Islet precursor cell (in vitro differentiated cells): ENCODE measurements at places on chromosomes 7 and 10.

DNA sequence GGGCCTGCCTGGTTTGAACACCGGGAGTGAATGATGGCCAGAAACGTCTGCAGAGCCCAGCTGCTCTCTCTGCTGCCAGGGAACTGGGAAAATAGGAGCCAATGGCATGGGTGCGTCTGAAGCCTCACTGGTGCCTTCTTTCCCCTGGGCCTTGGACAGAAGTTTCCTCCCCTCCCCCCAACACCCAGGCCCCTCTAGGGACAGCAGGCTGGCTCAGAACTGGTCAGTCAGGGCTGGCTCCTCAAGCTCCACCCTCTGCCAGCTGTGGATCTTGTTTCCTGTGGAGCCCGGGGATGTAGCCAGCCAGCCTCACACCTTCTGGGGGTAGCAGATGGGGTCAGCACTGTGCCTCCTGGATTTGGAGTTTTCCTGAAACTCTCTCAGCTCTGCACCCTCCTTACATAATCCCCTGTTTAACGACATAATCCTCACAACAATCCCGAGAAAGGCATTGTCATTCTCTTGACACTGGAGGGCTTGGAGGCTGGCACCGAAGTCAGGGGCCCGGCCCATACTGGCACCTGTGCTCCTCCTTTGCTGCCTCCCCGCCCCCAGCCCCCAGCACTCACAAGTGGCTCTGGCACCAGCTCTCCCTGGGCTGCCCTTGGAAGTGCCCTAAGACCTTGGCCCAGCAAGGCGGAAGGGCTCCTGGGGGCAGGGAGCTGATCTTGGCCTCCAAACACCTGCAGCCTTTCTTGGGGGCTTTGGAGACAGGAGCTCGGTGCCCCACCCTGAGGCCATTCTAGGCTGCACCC, 5.7 kb downstream of the LDB3 start:
- DNase-seq, result peak; percentile 65

DNA sequence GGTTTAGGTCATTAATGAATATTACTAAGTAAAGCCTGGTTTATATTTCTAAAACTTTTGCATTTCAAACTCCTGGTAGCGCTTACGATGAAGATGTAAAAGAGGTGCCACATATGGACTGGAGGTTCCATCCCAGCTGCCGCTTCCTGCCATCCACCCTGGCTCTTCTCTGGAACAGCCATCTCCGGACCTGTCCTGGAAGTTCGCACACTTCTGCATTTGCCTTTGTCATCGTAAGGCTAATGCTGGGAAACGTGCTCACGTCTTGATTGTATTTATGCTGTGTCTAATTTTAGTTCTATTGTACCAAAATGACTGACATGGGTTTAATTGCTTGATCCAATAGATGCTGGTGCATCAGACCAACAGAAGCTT, 103.1 kb downstream of the HIPK2 start:
- DNase-seq, result no peak

GRCh38 chr10:21441625-21442024, 83.9 kb downstream of the SKIDA1 start:
- no peak for DNase-seq

DNA sequence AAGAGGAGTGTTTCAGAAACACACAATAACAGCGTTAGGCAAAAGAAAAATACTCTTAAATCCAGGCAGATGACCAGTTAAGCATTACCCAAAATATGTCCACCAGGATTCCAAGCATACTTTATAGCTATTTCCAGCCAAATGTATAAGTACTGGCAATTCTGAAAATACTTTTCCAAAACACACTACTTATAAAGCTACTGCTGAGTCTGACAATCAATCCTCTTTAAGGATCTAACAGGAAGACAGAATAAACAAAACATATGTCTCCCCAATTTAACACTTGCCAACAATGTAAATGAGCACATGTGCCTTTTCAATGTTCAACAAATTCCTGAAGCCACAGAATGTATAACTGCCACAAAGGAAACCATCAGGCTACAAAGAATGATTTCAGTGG, 370.9 kb downstream of the SORCS1 start:
- no peak for DNase-seq

GRCh38 chr7:98229991-98230745, 18.9 kb downstream of the BHLHA15 start:
- DNase-seq, result no peak

DNA sequence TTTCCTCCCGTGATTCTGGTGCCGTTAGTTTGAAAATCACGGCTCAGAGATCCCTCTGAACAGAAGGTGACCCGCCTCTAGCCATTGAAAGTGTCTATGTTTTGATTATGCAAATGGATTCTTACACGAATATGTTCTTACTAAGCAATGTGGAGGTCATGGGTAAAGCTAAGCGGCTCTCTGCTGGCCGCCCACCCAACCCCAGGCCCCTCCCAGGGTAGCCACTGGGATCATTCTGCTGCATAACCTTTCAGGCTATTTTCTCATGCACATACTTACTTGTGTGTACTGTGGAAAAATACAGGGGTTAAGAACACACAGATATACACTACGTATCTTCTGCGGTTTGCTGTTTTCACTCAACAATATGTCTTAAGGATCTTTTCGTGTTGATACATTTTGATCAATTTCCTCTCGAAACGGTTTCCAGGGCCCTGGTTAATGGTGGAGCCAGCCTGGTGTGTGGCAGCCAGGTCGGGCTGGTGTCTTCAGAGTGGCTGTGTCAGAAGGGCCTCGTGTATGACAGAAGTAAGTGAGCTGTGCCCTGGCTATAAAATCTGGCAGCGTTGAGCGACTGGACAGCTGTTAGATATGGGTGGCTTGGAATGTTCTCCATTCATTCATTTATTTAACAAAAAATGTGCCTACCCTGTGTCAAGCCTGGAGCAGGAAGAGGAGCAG, 29.9 kb downstream of the ZNF783 start:
- DNase-seq, result no peak

- DNase-seq, result no peak
These were observed 40.8 kb downstream of the EPDR1 start for GRCh38 chr7:37961251-37961650.

DNA sequence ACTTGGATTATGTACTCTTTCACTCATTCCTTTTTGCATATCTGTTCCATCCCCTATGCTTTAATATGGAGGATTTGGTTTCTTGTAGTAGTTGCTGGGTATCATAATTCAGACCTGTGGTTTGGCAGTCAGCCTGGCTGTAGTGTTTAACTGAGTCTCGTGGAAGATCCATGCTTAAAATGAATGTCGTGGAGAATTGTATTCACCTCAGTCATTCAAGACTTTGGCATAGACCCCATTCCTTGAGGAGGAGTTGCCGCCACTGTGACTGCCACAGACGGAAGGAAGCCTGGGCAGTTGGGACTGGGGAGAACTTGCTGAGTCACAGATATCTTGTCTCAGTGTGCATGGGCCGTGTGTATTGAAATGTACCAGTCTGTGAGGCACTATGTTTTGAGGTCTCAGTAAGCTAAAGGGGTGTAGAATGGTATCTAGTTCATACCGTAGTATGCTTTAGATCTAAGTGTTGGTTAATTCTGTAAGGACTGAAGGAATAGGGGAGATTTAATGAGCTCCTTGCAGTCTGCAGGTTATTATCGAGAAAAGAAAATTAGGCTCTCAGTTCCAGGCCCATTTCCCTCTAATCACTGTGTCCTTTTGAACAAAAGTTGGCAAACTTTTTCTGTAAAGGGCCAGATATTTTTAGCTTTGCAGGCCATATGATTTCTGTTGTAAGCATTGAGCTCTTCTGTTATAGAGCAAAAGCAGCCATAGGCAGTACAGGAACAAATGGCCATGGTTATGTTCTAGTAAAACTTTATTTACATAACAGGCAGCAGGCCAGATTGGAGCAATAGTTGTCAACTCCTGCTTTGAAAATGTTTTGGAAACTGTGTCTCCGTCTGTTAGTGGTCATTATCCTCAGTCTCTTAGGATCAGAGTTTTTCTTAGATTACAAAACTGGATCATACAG, 76.8 kb downstream of the TPST1 start:
- DNase-seq, result peak; percentile 68

DNA sequence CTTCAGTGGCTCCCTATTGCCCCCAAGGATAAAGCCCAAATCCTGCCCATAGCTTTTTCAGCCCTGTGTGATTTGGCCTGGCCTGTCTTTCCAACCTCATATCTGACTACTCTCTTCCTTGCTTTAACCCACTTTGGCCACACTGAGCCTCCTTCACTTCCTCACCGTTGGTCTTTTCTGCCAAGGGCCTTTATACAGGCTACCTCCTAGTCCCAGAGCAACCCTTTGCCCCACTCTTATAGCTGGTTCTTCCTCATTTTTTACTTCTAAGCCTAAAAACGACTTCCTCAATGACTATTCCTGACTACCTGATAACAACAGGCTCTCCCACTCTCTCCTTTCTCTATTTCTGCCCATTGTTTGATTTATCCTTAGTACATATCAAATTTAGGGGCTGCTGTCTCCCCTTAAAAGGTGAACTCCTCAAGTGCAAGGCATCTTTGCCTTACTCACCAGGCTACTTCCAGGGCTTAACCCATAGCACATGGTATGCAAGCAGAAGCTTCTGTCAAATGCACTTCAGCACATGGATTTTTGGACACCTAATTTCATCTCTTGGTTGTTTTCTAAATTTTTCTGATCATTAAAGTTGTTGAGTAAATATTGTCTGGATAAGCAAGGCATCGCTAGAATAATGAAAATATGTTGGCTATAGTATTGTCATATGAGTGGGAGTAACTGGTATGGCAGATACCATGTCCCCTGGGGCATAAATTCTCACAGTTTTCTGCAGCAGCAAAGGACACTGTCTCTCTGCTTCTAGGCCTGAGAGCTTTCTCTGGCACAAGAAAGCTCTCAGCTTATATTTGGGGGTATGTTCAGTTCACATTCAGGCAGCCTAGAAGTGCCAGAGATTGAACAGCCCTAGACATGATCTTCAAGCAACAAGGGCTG, 201.5 kb upstream of the GPR26 start:
- no peak for DNase-seq

- DNase-seq, result no peak
These were observed 52.7 kb upstream of the HERPUD2 start for GRCh38 chr7:35747611-35748010.

GRCh38 chr7:84939888-84940287, 247.0 kb downstream of the SEMA3D start:
- no peak for DNase-seq

GRCh38 chr7:6375348-6376101, 72.2 kb downstream of the DAGLB start:
- no peak for DNase-seq

- no peak for DNase-seq
These were observed 125.3 kb downstream of the CHCHD3 start for GRCh38 chr7:132956556-132956955.

DNA sequence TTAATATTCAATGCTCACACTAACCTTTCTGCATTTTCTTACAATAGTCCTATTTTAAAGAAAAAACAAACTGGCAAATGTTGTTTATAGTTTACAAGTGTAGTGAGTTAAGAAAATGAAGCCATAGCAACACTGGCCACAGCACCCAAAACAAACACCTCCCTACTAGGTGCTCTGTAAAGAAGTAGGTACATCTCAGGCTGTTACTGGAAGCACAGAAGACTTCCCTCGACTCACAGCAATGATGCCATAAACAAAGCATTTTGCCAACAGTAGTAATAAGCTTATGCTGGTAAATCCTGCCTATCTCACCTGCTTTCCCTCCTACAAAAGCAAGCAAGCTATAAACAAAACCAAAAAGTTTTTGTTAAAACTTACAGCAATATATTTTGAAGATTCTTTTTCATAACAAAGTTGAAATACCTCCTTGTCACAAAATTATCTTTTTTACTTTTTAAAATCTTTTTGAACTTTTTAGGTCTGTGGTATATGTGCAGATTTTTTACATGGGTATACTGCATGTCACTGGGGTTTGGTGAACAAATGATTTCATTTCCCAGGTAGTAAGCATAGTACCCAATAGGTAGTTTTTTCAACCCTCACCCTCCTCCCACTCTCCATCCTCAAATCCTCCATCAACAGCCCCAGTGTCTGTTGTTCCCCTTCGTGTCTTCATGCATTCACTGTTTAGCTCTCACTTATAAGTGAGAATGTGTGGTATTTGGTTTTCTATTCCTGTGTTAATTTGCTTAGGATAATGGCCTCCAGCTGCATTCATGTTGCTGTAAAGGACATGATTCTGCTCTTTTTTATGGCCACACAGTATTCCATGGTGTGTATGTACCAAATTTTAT, 28.4 kb downstream of the COA1 start:
- DNase-seq, result no peak

DNA sequence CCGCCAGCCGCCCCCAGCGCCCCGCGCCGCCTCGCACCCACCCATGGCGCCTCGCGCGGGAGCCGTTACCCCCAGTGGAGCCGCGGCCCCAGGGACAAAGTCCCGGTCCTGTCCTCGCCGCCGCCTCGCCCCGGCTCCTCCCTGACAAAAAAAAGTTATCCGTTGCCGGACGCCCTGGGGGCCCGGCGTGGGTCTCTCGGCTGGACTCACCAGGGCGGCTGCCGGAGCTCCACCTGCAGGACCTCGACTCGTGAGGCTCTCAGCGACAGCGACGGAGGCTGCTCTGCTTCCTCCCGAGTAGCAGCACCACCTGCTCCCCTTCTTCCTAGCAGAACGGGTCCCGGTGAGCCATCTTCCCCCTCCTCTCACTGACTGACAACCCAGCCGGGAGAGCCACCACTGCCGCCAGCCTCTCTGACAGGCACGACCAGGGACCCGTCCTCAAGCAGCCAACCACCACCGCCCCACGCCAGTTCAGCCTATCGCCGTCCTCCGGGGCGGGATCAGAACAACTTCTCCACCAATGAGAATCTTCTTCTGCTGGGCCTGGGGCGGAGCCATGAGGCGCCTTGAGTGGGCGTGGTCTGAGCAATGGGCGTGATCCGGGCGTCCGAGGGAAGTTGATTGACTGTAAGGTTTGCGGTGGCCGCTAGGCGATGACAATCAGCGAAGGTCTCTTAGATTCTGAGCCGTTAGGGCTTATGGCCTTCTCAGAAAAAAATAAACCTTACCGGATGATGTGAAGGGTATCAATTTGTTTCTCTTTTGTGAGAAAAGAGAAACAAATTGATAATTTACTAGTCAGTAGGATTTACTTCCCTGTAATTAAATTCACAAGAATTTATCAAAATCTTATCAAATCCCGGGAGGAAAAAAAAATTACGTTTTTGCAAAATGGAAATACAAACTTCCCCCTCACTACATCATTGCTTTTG, at the start of gene HYCC1:
Gene HYCC1, minus strand, starts transcription at position 416 of the 935 bp plus-strand sequence. CDS start 23,019 bp downstream, outside the sequence.
- peak; percentile 100 for DNase-seq

- no peak for DNase-seq
These were observed 4.9 kb downstream of the TRIM8 start for GRCh38 chr10:102648889-102649796.

GRCh38 chr7:46281071-46281470, 360.0 kb upstream of the IGFBP3 start:
- DNase-seq, result no peak
